Right cardiac atrium (tissue), 5 donors: ENCODE measurements at places on chromosomes 2 and 18. TPM values are rescaled to one million over a fixed set of nuclear protein-coding genes. Genes with fewer than 3 reads are reported as not detected.

RHOB gene
- 141 TPM for total RNA-seq

FAM136A gene
- 23.1 TPM for total RNA-seq

CCDC85A gene
- 2.0 TPM for total RNA-seq

DSG1 gene
- total RNA-seq = 0.89 TPM

VIT gene
- 13.6 TPM for total RNA-seq

HOXD11 gene
- total RNA-seq = not detected

ALLC gene
- 0.23 TPM for total RNA-seq

CCDC74A gene
- 1.0 TPM for total RNA-seq

NT5DC4 gene
- total RNA-seq = not detected

IHH gene
- total RNA-seq = not detected

PSME4 gene
- 44.9 TPM for total RNA-seq

IL36RN gene
- total RNA-seq = not detected

DYSF gene
- 42.0 TPM for total RNA-seq

UCN gene
- 3.3 TPM for total RNA-seq

ID2 gene
- 116 TPM for total RNA-seq

NTSR2 gene
- total RNA-seq = 0.15 TPM

UGT1A3 gene
- total RNA-seq = not detected

CDH20 gene
- total RNA-seq = 0.23 TPM

MAP3K19 gene
- not detected for total RNA-seq

CACNB4 gene
- total RNA-seq = 0.57 TPM

SCLY gene
- 9.4 TPM for total RNA-seq

CCDC68 gene
- total RNA-seq = 5.4 TPM

KCNG2 gene
- total RNA-seq = 0.37 TPM

CCT4 gene
- total RNA-seq = 109 TPM

GTF2A1L gene
- total RNA-seq = not detected

DCDC2C gene
- total RNA-seq = not detected

ALS2 gene
- total RNA-seq = 34.3 TPM

ANKRD30BL gene
- not detected for total RNA-seq

HDAC4 gene
- total RNA-seq = 29.1 TPM

IMPA2 gene
- total RNA-seq = 26.9 TPM

GPR45 gene
- total RNA-seq = not detected

LONRF2 gene
- 14.2 TPM for total RNA-seq

PLEK gene
- 4.3 TPM for total RNA-seq

IL37 gene
- not detected for total RNA-seq

DSC2 gene
- 20.1 TPM for total RNA-seq

GREB1 gene
- 17.7 TPM for total RNA-seq
